Activated T-helper 2 cell treated with anti-CD3 and anti-CD28 coated beads, Interferon-gamma antibody, Interleukin-2, Interleukin-4, amounts not matched to agents 10 μg/mL and 5 μg/mL and 100 μg/mL, durations not matched to agents 14 hours and 24 hours and 36 hours (primary cell): ENCODE measurements at places on chromosomes 2 and 18. TPM values are rescaled to one million over a fixed set of nuclear protein-coding genes. Genes with fewer than 3 reads are reported as not detected.

DNA sequence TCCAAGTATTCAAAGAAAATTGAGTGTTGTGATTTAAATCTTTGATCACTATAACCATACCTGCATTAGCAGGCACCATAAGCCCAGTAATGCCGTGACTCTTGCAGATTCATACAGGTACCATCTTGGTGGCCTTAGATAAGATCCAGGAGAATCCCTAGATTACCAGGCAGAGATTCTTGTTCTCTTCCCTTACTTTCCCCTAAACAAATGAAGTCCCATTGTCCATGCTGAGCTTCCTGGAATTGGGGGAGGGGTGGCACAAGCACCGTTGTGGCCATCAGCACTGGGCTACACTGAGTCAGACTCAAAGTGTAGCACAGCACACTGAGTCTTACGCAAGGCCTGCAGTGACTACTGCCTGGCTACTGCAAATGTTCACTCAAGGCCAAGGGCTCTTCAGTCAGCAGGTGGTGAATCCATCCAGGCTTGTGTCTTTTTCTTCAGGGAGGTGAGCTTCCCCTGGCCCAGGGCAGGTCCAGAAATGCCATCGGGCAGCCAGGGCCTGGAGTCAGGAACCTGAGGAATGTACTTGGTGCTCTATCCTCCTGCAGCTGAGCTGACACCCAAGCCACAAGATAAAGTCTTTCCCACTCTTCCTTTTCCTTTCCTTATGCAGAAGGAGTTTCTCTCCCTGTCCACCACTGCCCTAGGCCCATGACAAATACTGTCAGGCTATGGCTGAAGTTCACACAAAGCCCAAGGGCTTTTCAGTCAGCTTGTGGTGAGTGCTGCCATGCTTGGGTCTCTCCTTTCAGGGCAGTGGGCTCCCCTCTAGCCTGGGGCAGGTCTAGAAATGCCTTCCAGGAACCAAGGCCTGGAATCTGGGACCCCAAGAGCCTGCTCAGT is 52.6 kb downstream of the CD28 start:
- no peak for DNase-seq

Gene HEATR5B
- total RNA-seq: 15.3 and 16.8 TPM in 2 replicates

DNA sequence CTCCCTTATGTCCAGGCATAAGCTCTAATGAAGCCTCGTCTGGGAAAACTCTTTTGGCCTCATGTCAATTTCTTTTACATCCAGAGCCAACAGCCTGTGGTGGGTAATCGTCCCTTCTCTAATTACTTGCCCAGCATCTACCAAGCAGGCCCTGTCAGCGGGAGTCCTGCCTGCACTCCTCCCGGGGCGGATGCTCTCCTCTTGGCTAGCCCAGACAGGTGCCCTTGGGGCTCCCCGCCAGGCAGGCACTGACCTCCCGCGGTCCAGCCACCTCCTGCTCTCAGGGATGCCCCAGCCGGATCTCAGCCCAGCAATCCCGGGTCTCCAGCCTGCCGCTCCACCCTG is 74.2 kb downstream of the NCAPH start:
- no peak for DNase-seq

DNA sequence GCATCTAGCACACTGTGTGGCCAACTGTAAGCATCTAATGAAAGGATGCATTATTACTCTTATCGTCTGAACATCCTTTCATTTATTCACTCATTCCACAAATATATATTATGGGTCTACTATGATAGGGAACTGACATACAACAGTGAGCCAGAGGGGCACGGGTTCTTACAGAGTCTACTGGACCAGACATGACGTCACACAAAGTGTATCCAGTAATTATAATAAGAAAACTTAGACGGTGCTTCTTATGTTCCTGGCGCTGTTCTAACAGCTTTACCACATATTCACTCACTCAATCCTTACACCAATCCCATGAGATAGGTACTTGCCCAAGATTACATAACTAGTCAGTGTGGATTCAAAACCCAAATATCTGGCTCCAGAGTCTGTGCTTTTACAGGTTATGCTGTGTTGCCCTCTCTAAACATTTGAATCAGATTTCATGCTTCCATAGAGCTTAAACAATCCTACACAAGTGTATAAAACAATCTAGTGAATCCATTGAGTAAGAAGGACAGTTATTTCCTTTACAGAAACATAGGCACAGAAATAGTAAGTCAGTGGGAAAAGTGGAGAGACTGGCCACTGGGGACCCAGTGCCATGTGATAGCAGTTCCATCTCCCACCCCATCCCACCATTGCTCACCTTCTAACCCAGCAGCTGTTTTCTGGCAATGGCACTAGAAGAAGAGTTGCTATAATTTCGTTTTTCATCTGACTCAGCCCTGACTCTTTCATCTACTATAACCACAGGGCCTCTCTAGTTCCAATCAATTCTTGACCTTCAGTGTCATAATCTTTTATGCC is 24.2 kb upstream of the ARL5A start:
- no peak for DNase-seq

Gene SEMA4F
- 5.5 and 7.1 TPM in 2 replicates for total RNA-seq

DNA sequence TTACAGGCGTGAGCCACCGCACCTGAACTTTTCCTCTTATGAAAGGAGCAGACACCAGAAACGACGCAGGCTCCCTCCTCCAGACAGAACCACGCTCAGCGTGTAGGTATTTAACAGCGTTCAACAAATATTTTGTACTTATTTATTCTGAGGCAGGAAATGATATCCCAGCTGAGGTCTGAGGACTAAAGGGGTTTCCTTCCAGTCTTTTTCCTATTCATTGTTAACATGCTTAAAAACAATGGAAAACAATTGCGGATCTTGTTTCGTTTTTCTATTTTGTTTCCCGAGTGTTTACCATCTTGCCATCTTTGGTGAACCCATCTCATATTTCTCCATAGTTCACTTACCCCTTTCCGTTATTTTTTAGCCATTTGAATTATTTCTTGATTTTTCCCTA is 43.7 kb upstream of the FOSL2 start:
- DNase-seq: no peak
